ENCODE measurements at places on chromosomes 1 and 21. TPM values are rescaled to one million over a fixed set of nuclear protein-coding genes. Genes with fewer than 3 reads are reported as not detected.

GRCh38 chr1:106879538-106879937 lies 176.9 kb upstream of the PRMT6 start:
- DNase-seq = no peak

- DNase-seq = no peak
These were observed 264.7 kb downstream of the PBX1 start for GRCh38 chr1:164823486-164824279.

GRCh38 chr1:183776731-183777130 lies 28.2 kb upstream of the RGL1 start:
- DNase-seq = no peak

- no peak for DNase-seq
These were observed 463.9 kb downstream of the PCP4 start for GRCh38 chr21:40331172-40331571.

GRCh38 chr1:152817309-152817708 lies 5.5 kb downstream of the LCE1B start:
- no peak for DNase-seq

GRCh38 chr21:20013851-20014250 lies 984.4 kb upstream of the NCAM2 start:
- no peak for DNase-seq

Gene RGSL1
- total RNA-seq = not detected

DNA sequence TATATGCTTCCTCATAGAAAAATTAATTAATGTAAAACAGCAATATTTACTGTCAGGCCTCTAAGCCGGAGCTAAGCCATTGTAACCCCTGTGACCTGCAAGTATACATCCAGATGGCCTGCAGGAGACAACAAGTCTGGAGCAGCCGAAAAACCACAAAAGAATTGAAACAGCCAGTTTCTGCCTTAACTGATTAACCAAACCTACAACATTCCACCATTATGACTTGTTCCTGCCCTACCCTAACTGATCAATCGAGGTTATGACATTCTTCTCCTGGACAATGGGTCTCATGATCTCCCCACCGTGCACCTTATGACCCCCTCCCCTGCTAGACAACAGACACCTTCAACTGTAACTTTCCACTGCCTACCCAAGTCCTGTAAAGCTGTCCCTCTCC lies 205.8 kb upstream of the DUSP10 start:
- no peak for DNase-seq

DNA sequence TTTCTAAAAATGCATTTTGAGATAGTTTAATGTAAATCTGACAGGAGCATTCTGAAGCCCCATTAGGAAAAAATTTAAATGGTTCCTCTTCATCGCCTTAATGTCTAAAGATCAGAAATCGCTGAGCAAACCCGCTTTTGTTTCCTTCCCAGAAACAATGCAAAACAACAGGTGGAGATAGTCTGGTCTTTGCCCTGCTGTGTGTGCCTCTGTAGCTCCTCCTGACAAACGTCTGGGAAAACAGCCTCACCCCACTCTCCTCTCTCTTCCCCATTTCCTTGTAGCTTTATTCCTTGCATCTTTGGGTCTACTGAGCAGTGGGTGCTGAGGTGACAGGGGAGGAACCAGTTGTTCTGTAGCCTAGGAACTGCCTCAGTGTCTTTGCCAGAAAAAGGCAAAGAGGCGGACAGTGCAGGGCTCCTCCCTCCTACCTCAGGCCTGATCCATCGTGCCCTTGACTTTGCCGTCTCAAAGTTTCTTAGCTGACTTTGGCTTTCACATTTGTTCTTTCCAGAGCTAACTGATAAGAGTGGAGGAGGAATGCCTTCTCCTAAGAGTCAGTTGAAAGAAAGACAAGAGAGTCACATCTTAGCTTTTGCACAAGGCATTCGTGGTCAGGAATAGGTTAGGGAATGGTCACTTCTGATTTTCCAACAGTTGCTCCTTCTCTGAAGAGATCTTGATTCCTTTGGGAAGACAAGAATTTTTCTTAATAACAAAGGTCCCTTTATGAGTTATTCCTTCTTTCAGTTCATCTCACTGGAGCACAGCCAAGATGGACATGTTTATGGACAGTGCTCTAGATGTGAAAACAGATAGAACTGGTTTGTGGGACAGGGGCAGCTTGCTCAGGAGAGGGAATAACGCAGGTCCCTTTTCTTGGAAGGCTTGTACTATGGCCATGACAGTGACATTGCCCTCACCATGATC lies 24.9 kb downstream of the SYT11 start:
- DNase-seq = no peak

DNA sequence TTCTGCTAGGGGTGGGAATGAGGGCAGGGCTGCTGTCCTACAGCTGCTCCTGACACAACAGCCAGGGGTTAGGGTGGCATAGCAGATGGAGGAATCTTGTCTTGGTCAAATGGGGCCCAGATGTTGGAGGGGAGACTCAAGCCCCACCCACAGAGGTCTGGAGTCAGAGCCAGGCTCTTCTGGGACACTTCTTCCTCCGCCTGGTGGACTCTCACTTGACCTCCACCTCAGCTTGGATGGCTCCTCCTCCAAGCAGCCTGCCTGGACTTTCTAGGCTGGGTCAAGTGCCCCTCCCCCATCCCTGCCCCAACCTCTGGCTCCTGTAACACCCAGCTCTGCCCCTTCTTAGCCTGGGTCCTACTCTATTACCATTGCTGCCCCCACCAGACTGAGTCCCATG lies 35.5 kb downstream of the EPHA2 start:
- no peak for DNase-seq

GRCh38 chr1:3466366-3467075 lies 12.1 kb downstream of the ARHGEF16 start:
- no peak for DNase-seq

Gene EPHB2
- 1.8 TPM for total RNA-seq

DNA sequence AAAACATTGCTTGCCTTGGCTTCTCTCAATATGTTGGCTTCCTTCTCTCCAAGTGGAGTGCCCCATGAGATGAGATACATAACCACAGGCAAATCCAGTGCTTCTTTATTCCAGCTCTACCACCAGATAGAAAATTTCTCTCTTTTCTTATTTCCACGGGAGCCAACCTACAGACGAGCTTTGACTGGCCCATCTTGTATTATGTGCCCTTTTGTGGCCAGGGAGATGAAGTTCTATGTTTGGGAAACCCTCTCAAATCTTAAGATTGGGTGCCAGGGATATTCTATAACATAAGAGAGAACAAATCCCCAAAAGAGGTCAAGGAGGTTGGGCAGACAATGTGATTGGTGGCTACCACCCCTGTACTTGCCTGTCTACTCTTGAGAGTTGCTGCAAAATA lies 351.8 kb downstream of the ZNF326 start:
- DNase-seq = no peak

DNA sequence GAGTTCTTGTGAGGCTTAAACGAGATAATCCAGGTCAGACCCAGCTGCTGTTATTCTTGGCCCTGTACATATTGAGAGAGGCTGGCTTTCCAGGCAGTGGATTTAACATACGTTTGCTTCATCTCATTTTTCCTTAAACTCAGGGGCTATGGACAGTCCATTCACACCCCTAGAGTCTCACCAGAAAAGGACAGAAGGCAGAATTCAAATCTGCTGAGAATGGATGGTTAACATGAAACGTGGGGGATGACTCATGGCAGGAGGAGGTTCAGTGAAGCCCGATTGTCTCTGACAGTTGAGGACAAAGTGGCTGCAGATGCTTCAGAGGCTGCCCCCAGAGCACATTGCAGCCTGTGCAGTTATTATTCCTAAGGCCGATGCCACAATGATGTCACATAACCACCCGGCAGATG lies 39.5 kb downstream of the TGFB2 start:
- DNase-seq = no peak

DNA sequence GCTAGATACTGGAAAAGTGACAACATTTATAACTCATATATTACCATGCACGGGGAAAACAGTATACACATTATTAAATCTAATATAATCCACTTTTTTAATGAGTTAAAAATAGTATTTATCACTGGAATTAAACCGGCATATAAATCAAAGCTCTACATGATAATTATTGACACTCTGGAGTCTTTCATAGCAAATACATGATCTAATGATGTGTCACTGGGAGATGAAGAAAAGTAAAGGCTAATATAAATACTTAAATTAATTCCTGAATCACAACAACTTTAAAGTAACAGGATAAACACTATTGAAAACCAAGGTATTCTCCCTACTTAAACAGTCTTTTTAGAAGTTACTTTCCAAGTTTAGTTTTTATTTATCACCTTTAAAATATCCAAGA lies 52.4 kb upstream of the ASPM start:
- no peak for DNase-seq

DNA sequence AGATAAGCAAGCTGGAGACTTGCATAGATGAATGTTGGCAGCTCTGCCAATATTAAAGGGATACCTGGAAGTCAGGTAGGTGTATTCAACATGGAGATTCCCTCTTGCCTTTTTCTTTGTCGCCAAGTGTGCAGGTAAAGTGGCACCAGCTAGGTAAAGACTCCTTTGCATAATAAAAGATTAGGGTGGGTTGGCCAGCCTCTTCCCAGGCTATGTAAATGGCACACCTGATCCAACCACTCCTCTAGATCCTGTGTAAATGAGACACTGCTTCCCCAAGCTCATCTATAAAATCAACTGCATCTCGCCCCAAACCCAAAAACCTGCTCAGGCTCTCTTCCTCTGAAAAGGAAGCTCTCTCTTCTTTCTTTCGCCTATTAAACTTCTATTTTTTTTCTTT lies 100.8 kb upstream of the DSCAM start:
- DNase-seq = peak; percentile 39

GRCh38 chr1:11777658-11778322 lies 15.8 kb downstream of the C1orf167 start:
- DNase-seq = no peak

GRCh38 chr1:48061162-48062136 lies 64.3 kb upstream of the TRABD2B start:
- no peak for DNase-seq

Gene EFHD2
- total RNA-seq = 30.3 TPM

DNA sequence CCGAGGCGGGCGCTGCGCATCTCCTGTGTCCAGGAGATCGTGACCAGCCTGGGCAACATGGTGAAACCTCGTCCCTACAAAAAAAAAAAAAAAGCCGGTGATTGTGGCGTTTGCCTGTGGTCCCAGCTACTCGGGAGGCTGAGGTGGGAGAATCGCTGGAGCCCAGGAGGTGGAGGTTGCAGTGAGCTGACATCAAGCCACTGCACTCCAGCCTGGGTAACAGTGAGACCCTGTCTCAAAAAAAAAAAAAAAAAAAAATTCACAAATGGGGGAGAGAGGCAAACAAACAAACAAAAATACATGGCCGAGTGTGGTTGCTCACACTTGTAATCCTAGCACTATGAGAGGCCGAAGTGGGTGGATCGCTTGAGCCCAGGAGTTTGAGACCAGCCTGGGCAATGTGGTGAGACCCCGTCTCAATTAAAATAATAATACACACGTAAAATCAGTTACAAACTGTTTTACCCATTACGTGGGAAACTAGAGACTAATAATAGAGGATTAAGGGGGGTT lies 758 bp downstream of the TATDN3 start:
- DNase-seq = no peak

DNA sequence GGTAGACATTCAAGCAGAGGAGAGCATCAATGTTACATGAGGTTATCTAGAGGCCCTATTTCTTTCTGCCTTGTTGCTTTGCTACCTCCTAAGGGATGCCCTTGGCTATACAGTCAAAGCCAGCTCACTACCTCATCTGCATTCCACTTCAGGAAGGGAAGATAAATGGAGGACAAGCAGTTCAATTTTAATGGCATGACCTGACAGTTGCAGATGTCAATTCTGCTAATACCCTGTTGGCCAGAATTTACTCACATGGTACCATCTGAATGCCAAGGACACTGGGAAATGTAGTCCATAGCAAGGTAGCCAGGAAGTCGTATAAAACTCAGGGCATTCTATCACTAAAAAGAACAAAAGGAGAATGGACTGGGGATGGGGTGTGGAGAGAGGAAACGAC lies 31.5 kb downstream of the PALMD start:
- no peak for DNase-seq

- DNase-seq = peak; percentile 74
These were observed 36.3 kb upstream of the FAM3B start for GRCh38 chr21:41280115-41280919.

DNA sequence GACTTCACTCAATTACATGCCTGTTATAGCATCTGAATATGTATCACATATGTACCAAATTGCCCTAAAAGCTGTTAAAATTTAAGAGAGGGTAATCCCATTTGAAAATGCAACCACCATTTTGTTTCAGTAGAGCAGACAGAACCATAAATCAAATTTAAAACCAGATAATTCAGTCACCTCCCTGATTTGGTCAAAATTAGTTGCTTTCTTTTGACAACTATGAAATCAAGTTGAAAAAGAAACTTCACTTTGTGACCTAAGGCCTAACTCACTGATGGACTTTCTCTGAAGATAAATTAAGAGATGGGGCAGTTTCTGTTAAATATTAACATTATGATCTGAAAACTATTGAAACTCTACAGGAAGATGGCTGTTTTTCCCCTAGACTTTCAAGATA lies 6.7 kb downstream of the GORAB start:
- DNase-seq = no peak

Gene MROH7
- 11.6 TPM for total RNA-seq

- peak; percentile 74 for DNase-seq
These were observed 235.4 kb upstream of the KAZN start for GRCh38 chr1:14363036-14363590.

- DNase-seq = no peak
These were observed 29.0 kb upstream of the PRRX1 start for GRCh38 chr1:170634824-170635410.

GRCh38 chr1:33576821-33577599 lies 104.6 kb downstream of the ZSCAN20 start:
- DNase-seq = no peak

Gene TLCD4
- 8.4 TPM for total RNA-seq

Gene CYP4A11
- not detected for total RNA-seq

Gene CEP170
- 36.0 TPM for total RNA-seq

DNA sequence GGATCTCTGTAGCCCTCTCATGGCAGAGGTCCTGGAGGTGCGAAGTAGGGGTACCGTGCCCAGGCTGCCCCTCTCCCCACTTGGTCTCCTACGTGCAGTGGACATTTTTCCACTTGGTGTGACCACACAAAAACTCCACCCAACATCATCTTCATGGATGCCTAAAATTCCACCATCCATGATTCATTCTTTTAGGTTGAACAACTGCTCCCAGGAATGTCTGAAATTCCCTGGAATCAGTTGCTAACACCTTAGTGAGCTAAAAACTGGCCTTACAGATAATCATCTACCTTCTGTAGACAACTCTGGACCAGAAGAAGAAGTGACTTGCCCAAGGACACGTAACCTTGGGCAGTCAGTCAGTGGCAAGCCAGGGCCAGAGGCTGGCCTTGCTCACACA lies 32.1 kb upstream of the CLIC4 start:
- no peak for DNase-seq

Gene WLS
- 94.8 TPM for total RNA-seq

Gene MAB21L3
- total RNA-seq = under 0.01 TPM
